ENCODE measurements at places on chromosomes 1 and 21.

DNA sequence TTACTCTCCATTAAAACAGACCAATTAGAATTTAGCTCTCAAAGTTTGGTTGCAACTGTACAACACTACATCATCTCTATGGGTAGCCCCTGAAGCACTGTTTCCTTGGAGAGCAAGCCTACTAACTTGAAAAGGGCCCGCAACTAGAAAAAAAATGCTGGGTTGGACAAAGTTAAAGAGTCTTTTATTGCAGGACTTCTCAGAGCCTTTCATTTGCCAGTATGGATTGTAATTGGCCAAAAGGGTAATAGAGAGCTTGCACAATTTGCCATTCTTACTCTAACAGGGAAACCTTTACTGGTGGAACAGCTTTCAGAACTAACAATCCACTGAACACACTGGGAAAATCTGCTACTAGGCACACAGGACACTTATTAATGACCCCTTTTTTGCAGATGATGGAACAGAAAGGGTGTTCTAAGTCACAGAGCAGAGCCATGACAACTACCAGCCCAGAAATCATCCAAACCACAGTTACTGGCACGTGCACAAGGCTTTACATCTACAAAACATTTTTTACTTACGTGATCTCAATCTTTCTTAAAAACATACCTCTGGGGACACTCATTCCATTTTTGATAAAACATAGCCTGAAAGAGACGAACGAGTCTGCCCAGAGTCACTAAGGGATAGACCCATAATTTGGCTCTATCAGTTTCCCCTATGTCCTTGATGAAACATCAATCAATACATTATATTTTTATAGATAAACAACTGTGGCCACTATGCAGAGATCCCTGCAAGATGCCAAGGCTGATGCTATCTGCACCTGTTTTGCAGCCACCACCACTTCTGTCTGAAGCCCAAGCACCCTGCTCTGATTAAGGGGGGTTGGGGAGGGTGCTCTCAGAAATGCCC is 176.3 kb upstream of the EDN2 start:
- no peak for DNase-seq

DNA sequence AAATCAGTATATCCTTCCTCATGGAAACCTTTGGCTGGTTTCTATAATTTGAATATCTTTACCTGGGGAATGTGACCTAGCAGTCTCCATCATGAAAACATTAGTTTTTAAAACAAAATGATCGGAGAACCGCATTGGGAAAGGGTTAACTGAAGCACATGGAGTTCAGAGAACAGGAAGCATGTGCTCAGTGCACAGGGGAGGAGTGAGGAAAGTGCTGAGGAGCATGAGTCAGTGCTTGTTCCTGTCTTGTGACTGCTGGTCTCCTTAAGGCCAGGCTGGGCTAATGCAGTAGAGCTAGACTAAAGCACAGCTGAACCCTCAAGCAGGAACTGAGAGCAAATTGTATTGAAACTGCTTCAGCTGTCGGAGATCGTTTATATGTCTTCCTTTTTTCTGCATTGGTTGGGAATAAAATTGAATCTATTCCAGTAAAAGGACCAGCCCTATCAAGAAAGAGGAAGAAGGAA is 5.8 kb downstream of the IFI16 start:
- DNase-seq: peak; percentile 45

DNA sequence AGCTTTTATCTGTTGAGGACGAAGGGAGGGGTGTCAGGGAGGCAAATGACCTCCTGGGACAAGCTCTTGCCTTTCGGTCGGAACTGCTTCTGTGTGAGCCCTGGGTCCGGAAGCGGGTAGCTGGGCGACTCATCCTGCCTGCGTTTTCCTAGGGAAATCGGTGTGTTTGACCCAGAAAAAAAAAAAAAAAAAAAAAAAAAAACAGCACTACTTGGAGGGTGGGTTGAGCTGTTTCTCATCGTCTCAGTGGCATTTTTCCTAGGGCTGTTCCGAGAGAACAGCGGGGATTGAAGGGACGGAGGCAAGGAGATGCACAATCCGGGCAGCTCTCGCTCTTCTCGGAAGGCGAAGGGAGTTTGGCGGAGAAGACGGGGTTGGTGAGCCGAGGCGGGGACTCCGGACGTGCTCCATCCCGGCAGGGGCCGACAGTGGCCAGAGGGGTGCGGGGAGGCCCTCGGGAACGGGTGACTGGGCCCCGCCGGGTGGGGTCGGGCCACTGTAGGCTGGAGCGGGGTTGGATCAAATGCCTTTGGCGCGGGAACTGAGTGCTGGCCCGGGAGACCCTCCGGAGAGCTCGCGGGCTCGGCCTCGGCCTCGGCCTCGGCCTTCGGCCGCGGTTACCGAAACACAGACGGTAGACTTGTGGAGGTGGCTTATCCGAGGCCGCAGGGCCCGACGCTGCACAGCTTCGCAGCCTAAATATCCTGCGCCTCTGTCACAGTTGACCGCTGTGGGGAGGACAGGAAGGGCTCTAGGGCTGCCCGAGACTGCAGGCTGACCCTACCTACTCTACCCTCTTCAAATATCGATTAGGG is 2.4 kb upstream of the BARHL2 start:
- DNase-seq: no peak

DNA sequence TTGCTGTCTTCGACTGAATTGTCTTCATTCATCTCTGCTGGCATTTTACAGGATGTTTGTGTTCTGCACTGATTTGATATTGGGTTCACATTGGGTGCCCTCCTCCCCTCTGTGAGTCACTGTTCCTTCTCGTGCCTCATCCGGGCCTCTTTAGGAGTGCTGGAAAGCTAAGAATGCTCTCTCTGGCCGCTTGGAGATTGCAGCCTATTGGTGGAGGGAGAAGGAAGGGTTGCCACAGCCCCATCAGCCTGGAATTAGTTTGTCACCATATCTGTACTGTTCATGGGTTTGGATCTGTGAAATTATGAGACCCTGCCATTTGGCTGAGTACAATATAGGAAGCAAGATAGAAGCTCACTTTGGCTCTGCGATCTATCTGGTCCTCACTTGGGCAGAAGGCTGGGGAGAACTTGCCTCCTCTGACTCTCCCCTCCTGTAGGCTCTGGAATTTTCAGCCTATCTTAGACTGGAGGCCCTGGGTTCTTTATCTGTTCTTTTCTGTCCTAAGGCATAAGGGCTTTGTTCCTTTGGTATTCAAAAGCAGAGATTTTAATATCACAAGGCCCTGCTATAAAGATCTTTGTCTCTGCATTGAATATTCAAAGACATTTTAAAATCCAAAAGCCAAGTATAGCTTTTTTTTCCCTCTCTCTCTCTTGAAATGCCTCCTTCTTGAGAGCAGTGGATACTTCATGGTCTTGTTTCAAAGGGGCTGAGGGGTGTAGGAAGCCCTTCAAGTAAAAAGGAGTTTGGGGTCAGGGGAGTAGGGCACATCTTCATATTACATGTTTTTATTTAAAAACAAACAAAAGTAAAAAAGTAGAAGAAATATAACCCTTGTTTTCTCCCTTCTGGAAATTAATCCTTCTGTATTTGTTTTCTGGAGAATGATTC is 347.9 kb downstream of the ZP4 start:
- no peak for DNase-seq

- DNase-seq: peak; percentile 48
Measured at GRCh38 chr21:42513985-42514882, 582 bp downstream of the SLC37A1 start.

- no peak for DNase-seq
Measured at GRCh38 chr1:27570356-27570755, 33.6 kb downstream of the AHDC1 start.

- DNase-seq: no peak
Measured at GRCh38 chr1:65207317-65207716, 59.3 kb downstream of the AK4 start.

DNA sequence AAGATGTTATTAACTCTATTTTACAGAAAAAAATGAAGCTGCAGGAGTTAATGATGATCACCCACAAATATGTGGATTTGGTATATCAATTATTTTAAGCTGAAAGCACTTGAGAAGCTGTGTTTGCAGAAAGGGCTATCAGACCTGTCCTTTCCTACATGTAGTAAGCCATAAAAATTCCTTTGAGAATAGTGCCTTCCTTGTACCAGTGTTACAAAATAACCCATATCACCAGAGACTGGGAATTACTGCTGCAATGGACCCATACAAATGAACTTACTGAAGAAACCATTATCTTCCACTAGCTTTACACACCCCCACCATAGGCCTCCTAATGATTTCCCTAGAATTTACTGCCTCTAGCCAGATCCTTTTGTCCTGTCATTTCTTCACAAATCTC is 99.2 kb upstream of the ZRANB2 start:
- no peak for DNase-seq

GRCh38 chr21:35265170-35265877 is 216.2 kb upstream of the RUNX1 start:
- DNase-seq: no peak

GRCh38 chr1:176066709-176067108 is 140.4 kb downstream of the COP1 start:
- DNase-seq: no peak

DNA sequence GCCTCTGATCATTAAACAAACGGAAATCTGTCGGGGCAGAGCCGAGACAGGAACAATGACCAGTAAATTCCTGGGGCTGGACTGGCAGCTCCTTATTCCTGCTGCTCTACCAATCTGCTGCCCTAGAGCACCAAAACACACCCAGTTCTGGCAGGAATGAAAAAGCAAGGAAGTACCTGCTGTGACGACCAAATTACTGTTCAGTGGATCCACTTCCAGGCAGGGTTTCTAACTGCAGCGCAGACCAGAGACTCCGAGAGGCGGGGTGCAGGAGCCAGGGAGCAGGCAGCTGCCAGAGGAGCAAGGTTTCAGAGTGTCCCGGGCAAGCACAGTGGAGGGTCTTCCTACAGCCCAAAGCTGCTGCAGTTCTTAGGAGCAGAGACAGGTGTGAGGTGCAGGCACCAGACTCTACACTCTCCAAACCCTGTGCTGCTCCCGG is 32.4 kb downstream of the KANK4 start:
- DNase-seq: no peak

- no peak for DNase-seq
Measured at GRCh38 chr1:18731591-18732235, 101.1 kb downstream of the PAX7 start.

- no peak for DNase-seq
Measured at GRCh38 chr1:36554323-36554628, 71.6 kb upstream of the CSF3R start.

GRCh38 chr21:42460391-42461184 is 35.4 kb downstream of the RSPH1 start:
- DNase-seq: peak; percentile 22

GRCh38 chr21:26389971-26390641 is 183.0 kb downstream of the CYYR1 start:
- DNase-seq: no peak

- DNase-seq: no peak
Measured at GRCh38 chr1:64711266-64711665, 33.6 kb upstream of the RAVER2 start.

- DNase-seq: no peak
Measured at GRCh38 chr1:95041491-95042165, 31.1 kb downstream of the ALG14 start.

DNA sequence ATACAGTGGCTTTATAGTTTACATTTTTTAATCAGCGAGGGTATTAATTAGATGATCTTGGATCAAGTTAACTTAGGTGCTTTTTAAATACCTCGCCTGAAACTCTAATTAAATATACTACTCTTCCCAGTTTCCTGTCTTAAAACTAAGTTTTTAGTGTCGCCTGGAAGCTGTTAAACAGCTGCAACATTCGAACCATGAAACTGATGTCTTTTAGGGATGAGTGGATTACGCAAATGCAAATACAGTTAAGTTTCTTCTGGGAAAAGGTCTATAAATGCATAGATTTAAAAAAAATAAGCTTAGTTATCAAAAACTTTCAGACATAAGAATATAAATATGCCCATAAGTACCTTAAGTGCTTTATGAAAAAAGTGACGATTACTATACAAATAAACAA is 228.3 kb downstream of the PTPRC start:
- no peak for DNase-seq

DNA sequence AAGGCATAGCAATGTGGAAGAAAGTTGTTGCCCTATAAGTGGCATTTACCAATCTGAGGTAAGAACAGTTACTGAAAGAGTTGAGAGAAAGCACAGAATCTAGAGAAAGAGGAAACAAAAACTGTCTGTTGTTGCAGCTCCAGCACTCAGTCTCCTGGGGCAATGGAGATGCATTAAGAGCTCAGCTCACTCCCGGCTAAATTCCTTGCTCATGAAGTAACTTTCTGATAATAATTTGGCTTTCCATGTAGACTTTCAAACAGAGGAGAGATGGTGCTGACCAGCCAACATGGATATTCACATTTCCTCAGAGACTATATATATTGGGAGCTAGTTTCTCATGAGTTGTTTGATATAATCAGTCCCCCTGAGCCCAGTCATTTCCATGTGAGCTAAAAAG is 135.3 kb downstream of the GDAP2 start:
- DNase-seq: no peak

- DNase-seq: no peak
Measured at GRCh38 chr1:21123287-21123948, 53.3 kb downstream of the EIF4G3 start.

- DNase-seq: no peak
Measured at GRCh38 chr1:183368213-183369108, 49.7 kb downstream of the NMNAT2 start.

DNA sequence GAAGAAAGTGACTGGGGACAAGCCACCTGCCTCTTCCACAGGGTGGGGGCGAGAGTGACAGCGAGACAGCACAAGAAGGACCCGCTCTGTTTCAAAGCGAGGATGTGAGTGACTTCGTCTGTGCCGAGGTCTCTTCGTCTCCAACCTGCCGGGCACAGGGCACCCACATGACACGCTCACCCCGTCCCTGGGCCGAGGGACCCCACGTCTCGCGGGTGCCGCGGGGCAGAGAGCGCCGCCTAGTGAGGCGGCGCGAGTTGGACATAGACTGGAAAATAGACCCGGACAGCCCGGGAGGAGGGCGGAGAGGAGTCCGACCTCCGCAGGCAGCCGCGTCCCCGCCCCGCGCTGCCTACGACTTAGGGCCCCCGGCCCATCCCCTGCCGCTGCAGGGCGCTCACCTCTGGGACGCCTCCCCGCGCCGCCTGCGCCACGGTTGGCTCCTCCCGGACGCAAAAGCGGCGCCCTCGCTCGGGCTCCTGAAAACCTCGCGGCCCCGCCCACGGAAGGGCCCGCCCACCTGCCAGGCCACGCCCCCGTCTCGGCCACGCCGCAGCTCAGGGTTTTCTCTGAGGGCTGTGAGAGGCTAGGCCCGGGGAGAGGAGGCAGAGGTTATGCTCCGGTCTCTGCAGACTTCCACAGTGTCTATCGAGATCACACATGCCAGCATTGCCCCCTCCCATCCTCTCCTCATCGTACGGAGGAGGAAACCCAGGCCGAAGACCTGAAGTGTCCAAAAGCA is at the start of gene TLR5:
TLR5 (minus strand) TSS at position 454 of the 742 bp plus-strand sequence. CDS start 30,217 bp downstream, outside the sequence.
- DNase-seq: peak; percentile 83

Measured in T-helper 9 cell (primary cell).